ENCODE measurements at places on chromosomes 3 and 15.
A peak's percentile ranks its signal among the peaks of the same experiment; 100 is the strongest.

GRCh38 chr3:97009427-97010019, 195.1 kb downstream of the EPHA6 start:
- DNase-seq: no peak

DNA sequence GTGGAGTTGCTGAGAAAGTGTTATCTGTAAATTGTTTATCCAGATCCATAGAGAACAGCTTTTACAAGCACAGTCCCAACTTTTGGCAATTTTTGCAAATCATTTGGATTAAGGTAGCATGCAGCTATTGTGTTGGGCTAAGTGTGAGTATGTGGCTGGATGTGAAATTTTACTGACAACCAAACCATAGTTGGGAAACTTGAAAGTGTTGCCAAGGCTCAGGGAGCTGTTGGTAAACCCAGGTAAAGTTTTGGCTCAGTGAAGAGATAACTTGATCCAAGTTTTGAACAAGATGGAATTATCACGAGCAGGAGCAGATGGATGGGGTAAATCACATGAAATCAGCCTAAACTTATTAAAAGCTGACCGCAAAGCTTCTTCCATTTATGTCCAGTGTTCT, 90.0 kb upstream of the HES1 start:
- DNase-seq: no peak

DNA sequence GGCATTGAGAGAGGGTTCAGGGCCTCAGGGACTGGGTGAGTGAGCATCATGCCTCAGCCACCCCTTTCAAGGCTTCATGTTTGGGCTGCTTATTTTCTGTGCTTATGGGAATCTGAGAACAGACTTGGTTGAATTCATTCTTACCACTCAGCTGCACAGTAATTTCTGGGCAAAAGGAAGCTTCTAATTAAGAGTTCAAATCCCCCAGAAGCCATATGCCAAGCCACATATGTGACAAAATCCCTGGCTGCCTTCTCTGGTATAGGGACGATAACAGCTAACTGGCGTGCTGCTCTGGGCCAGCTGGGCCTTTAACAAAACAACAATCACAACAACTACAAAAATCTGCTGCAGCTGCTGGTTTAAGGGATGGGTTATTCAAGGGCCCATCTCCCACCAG, 181.0 kb upstream of the ANKRD28 start:
- no peak for DNase-seq

- no peak for DNase-seq
These were observed 175.8 kb downstream of the THSD4 start for GRCh38 chr15:71290881-71291635.

- DNase-seq: no peak
These were observed 7.4 kb downstream of the CHRD start for GRCh38 chr3:184387174-184387714.

GRCh38 chr3:136645915-136646314, 106.3 kb downstream of the STAG1 start:
- no peak for DNase-seq

DNA sequence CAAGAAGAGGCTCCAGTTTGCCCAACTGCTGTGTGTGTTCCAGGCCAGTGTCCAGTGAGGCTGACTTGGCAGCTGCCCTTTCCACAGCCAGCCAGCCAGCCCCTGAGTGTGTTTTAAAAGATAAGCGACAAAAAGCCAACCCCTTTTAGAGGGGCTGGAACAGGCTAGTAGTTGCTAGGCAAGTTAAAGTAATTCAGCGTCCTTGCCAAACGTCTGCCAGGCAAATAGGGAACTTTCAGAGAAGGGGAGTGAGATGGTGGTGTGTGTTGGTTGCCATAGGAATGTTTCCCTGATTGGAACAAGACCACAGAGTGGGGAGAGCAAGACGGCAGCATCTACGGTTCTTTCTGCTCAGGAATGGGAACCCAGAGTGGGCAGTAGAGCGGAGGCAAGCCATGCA, 86.3 kb downstream of the TMEM108 start:
- no peak for DNase-seq

GRCh38 chr3:71728632-71729342, 3.6 kb upstream of the EIF4E3 start:
- no peak for DNase-seq

DNA sequence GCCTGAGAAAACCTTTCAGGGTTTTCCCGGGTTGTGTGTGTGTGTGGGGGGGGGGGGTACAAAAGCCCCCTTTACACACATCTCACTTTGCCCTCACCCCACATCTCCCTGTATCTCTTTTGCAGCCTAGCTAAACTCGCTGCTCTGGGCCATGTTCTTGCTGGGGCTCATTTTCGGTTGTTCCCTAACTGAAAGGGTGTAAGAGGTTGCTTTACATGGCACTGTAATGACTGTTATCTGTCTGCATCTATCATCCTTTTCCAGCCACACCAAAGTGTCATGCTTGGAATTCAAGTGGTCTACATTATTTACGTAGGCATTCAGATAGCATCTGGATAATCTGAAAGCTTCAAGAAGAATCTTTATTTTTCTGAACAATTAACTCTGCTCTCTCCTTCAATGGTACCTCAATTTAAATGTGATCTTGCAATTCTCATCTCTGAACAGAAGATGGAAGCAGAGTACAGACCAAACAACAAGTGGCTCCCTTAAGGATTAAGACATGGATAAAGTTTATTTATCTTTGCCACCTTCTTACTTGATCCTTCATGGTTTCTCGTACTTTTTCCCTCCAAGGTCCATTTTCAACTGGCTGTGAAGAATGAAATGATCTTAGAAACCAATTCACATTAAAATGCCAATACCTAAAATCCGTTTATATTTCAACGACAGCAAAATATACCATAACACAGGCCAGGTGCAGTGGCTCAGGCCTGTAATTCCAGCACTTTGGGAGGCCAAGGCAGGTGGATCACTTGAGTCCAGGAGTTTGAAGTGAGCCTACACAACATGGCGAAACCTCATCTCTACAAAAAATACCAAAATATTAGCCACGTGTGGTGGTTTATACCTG, 34.9 kb downstream of the DCLK3 start:
- DNase-seq: peak; percentile 58

- DNase-seq: no peak
These were observed 1.5 kb downstream of the ZNF639 start for GRCh38 chr3:179324270-179324754.

- DNase-seq: no peak
These were observed 105.5 kb downstream of the STRIT1 start for GRCh38 chr3:155188031-155188430.

All from suppressor macrophage treated with lipopolysaccharide for 4 hours (primary cell).